ENCODE measurements at places on chromosomes 5 and 9.

DNA sequence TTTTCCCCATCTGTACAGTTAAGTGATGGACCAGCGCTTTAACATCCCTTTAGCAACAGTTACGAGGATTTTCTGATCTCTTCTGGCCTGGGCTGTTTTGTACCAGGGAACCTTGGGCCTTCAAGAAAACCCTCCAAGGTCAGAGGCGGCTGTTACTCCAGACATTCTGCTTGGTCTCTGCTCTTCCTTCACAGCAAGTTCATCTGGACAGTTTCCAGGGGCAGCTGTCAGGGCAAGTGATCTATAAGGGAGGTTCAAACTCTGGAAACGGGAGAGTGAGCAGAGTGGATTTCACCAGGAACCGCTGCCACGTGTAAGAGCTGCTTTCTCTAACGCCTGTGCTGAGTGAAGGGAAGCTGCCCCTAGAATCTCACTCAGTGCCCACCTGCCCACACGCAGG, 36.7 kb downstream of the ZNF618 start:
- no peak for DNase-seq

- DNase-seq, result no peak
Observed at GRCh38 chr9:122562134-122562760, 9.3 kb downstream of the OR1N2 start.

GRCh38 chr9:84993105-84993504, 323.6 kb downstream of the NTRK2 start:
- DNase-seq, result no peak

DNA sequence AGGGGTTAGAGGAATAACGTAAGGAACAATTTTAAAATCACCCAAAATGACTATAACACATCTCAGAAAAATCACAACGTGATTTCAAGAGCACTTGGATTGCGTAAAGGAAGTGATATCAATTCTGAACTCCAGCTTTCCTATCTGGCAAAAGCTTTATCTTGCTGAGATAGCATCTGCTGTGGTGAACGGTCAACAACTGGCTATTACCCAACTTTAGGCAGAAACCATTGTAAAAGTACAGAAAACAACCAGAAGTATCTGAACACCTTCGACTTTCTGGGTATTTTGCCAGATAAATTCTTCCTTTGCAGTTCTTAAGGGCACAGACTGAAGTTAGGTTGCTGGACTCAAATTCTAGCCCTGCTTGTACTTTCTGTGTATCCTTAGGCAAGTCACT, 9.2 kb downstream of the ABLIM3 start:
- no peak for DNase-seq

DNA sequence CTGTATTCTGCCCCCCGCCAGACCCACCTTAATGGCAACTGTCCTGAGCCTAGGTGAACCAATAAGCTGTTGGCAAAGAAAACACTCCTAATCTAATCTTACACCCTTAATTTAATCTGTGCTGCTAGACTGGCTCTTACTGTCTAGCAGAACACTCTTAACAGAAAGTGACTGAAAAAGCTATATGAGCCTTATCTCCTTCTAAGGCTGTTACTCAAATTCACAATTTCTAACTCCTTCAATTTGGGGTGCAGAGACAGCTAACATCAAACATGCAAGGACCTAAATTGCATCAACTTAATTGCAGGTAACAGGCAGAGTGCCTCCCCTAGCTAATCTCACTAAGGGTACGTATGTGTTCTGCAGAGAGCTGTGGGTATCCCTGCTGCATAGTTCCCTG, 49.5 kb upstream of the MAP1B start:
- no peak for DNase-seq

- DNase-seq, result no peak
Observed at GRCh38 chr9:123460091-123460490, 104.1 kb downstream of the CRB2 start.

DNA sequence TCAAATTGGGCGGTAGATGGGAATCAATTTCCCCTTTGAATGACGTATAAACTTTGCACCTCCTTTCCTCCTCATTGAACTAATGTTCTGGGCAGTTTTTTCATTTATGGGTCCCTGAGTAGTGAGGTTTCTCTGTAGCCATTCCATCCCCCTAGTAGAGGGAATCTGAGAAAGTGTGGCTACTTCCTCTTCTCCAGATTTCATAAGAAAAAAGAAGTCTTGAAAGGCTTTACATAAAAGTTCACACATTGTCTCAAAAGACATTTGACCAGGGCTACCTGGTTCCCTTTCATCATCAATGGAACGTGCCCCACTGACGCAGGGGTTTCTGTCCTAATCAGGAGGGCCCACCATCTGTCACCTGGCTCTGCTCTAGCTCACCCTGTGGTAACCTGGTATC, 57.3 kb downstream of the CTSL start:
- DNase-seq, result no peak

DNA sequence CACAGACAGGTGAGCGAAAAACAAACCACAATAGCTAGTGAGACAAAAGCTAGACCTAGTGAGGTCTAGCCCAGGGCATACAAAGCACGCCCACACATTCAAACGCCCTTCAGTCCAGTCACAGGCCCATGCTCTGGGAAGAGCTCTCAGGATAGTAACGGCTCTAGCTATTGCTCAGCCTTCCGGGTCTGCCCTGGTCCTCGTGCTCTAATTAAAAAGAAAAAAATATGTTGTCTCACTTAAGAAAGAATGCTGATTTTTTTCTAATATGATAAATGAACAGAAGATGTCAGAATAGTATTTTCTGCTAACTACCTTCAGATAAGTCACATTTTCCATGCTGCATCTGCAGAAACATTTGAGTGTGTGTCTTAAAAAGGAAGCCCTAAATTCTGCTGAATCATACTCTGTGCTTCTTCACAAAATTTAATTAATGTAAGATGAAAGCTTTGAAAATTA, 94.5 kb downstream of the PLPP1 start:
- no peak for DNase-seq

GRCh38 chr9:101463397-101463796, 27.8 kb upstream of the ALDOB start:
- no peak for DNase-seq

DNA sequence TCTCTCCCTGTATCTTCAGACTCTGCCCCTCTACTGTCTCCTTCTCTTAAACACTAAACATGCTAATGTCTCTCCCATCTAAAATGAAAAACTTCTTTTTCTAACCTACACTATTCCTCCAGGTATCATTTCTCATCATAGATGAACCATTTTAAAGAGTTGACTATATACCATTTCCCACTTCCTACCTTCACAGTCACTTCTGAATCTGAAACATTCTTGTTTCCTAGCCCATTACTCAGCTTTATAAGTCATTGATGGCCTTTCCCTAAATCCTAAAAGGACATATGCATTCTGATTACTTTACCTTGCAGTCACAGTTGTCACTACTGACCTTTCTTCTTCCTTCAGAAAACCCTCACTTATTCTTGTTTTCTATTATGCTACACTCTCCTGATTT, 118.2 kb downstream of the SSBP2 start:
- no peak for DNase-seq

DNA sequence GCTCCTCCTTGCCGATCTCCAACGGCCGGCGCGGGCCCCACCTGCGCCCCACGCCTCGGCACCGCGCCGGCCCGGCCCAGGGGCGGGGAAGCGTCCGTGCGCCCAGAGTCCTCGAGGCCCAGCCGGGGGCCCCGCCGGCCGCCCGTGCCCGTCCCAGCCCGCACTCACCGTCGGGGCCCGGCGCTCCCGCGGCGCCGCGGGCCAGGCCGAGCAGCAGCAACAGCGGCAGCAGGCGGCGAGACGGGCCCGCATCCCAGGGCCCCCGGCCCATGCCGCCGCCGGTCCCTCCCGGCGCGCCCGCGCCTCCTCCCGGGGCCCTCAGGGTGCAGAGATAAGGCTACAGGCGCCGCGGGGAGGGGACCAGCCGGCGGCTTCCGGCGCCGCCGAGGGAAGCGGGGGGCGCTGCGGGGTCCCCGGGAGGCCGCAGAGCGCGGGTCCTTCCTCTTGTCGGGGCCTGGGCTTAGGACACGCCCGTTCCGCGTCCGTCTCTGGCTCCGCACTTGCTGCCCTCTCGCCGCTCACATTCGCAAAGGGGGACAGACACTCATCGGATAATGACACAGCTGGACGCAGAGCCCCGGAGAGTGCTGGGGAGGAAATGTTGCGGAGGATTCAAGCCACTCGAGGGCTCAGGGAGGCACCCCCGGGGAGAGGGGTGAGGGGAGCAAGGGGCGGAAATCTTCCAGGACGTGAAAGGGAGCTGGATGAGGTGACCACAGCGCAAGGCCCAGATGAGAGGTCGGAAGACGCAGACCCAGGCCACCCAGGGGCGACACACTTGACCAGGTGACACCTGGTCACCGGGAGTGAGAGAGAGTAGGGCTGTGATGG, at the start of gene SUSD1:
Gene SUSD1 (minus strand): TSS at position 333 of the 831 bp plus-strand sequence. CDS start 62 bp downstream, at position 271.
- DNase-seq, result peak; percentile 80

DNA sequence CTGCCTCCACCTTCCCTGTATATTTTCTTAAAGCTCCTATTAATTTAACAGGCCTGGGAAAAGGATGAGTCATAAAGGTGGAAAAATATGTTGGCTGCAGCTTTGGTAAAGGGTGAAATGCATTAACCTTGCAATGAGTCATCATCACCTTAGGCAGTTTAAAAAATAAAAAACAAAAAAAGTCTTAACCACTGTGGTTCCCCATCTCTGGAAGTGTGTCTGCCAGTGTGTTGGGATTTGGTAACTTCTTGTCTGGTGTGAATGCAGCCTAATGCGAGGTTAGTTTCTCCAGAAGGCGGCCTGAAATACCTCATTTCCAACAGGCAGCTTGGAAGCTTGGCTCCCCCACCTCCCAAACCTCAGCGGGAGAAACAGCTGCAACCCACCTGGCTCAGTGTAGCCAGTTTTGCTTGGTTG, 265.3 kb upstream of the GAS1 start:
- DNase-seq, result no peak

- DNase-seq, result peak; percentile 67
Observed at GRCh38 chr5:154756868-154757813, 2.0 kb downstream of the LARP1 start.

DNA sequence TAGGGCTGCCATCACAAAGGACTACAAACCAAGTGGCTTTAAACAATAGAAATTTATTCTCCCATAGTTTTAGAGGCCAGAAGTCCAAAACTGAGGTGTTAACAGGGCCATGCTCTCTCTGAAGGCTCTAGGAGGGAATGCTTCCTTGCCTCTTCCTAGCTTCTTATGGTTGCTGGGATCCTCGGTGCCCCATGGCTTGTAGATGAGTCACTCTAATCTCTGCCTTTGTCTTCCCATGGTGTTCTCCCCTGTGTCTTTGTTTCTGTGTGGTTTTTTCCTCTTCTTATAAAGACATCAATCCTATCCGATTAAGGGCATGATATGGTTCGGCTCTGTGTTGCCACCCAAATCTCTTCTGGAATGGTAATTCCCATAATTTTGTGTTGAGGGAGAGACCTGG, 178.8 kb upstream of the NREP start:
- no peak for DNase-seq

- no peak for DNase-seq
Observed at GRCh38 chr5:64487283-64487682, 18.5 kb upstream of the RGS7BP start.

DNA sequence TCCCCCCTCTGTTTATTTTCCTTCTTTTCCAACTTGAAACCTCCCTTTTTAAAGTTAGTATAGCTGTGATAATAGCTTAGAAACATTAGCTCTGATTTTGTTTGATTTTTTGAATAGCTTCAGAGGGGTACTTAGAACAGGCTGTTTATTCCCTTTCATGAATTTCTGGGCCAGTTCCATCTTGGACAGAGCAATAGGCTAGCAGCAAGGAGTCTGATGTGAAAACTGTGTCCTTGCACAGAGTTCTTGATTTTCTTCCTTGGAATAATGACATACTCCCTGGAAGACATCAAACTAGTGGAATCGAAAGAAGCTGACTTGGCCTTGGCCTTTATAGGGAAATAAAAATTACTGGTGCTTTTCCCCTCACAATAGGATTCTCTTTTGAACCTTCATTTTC, 32.9 kb downstream of the NTRK2 start:
- no peak for DNase-seq

DNA sequence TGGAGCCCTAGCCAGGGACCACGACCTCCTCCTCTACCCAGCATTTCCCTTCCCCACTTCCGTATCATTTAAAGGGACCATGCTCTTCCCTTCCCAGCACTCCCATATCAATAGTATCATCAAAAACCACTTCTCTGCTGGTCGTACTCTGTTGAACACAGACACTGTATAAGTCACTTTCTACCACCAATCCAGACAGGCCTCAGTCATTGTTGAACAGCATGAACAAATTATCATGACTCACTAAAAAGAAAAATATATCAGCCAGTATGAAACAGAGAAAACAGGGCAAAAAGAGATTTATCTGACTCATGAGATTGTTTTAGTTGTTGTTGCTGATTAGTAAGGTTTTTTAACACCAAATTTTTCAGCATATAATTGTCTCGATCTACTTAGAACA, 89.8 kb downstream of the CDKN2A start:
- no peak for DNase-seq

DNA sequence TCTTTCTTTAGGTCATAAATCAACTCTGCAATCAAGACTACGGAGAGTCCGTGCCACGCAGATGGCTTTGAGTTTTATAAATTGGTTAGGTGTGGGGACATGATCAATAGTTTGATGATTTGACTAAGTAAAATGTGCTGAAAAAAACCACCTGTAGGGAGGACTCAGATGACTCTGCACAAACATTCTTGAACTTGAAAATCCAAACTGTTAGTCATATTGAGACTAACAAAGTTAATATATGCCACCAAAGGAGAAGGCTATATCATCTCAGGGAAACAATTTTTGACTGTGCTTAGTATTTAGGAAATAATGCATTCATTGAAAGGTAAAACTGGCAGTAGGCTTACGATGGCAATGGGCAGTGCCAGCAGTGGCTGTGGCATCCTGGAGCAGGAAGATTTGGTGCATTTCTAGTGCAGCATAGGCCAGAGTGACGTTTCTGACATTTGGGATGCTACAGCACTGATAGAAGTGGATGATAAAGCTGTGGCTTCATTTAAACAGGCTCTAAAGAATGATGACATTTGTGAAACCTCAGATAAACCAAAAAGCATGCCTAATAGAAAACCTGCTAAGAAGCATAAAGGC, 291.1 kb downstream of the MLLT3 start:
- no peak for DNase-seq

- no peak for DNase-seq
Observed at GRCh38 chr5:10581867-10582511, 18.1 kb downstream of the ANKRD33B start.

DNA sequence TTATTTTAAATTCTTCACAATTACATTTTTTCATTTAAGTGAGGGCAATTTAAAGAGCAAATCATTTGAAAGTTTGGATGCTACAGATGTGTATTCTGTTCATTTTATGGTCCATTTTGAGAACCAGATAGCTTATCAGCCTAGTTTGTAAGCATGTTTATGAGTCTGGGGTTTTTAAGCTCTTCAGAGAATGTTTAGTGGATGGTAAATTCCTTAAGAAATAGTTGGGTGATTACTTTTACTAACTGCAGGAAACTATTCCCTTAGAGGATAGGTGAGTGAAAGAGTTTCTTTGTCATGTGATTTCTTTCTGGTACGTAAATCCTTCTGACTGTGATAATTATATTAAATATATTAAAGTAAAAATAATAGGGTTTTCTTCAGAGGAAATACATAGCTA, 17.6 kb downstream of the RASGRF2 start:
- no peak for DNase-seq

- DNase-seq, result no peak
Observed at GRCh38 chr9:94649100-94649819, 9.9 kb upstream of the FBP1 start.

GRCh38 chr9:35700031-35700430, 10.3 kb upstream of the TPM2 start:
- DNase-seq, result peak; percentile 12

Data from Right ventricle myocardium superior (tissue), 1 donor.